ENCODE measurements at places on chromosomes 5 and 9.

- peak; percentile 91 for DNase-seq
These were observed 12.9 kb downstream of the OR2V2 start for GRCh38 chr5:181160152-181160754.

- no peak for DNase-seq
These were observed 140.4 kb upstream of the ADRA1B start for GRCh38 chr5:159775890-159776289.

- DNase-seq = no peak
These were observed 59.2 kb downstream of the PRELID2 start for GRCh38 chr5:145775893-145776444.

DNA sequence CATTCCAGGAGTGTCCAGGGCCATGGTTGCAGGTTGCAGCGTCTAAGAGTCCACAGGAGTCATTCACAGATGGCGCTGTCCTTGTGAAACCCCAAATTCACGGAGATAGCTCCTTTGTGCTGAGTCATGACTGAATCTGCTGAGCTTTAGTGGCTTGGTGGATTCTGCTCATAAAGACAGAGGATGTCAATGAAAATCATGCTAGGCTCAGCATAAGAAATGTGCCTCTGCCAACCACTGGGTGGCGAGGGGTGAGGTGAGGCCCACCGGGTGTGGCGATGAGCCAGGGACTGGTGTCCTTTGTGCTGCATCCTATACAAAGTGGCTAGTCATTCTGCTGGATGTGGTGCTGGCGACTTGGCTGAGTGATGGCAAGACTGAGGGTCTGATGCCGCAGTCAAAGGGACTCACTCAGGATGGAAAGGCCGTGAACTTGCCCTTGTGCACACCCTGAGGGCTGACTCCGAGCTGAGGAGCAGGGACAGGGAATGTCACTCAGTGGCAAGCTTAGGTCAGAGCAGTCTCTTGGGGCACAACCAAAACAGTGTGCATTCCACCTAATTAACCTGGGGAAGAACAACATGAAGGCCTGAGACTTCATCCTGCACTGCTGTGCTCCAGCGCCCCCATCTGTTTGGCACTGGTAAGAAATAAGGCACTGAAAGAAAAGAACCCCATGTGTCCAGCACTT lies 71.5 kb downstream of the DAP start:
- peak; percentile 86 for DNase-seq

DNA sequence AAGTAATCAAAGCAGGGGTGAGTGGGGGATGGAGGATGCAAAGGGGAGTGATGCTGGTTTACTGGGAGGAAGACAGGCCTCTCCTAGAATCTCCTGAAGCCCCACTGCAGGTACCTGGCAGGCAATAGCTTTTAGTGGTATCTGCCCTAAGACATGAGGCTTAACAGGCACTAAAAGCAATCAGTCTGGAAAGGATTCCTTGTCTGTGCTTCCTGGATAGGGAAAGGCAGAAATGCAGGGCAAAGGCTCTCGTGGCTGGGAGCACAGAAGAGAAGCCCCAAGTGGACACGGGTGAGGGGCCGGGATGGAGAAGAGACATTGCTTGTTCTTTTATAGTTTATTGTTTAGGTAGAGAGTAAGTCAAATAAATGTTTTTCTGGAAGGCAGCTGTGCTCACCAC lies 40.1 kb downstream of the CCNJL start:
- no peak for DNase-seq

GRCh38 chr9:114910541-114910940 lies 19.9 kb downstream of the TNFSF8 start:
- DNase-seq = no peak

- no peak for DNase-seq
These were observed 133.8 kb upstream of the RANBP3L start for GRCh38 chr5:36435516-36435915.

DNA sequence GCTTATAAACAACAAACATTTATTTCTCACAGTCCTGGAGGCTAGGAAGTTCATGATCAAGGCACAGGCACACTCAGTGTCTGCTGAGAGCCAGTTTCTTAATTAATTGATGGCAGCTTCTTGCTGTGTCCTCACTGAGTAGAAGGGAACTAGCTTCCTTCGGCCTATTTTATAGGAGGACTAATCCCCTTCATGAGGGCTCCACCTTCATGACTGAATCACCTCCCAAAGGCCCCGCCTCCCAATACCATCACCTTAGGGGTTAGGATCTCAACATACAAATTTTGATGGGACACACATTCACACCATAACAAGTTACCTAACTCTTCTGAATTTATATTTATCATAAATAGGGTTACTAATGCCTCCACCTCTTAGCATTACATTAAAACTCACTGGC lies 129.8 kb downstream of the GNAQ start:
- DNase-seq = peak; percentile 16

- no peak for DNase-seq
These were observed 625.3 kb upstream of the DMAC1 start for GRCh38 chr9:8424786-8425410.

- no peak for DNase-seq
These were observed 127.1 kb downstream of the MYO10 start for GRCh38 chr5:16809010-16809394.
